Left ventricle myocardium inferior (tissue), 1 donor: ENCODE measurements at places on chromosomes 3 and 15. TPM values are rescaled to one million over a fixed set of nuclear protein-coding genes. Genes with fewer than 3 reads are reported as not detected.

The MME gene
- 2.8 TPM for total RNA-seq

The FBXO40 gene
- 245 TPM for total RNA-seq

The ZIC4 gene
- total RNA-seq = not detected

The CCDC54 gene
- total RNA-seq = not detected

The TM6SF1 gene
- total RNA-seq = 4.7 TPM

The CRABP1 gene
- total RNA-seq = not detected

The SERPINI2 gene
- 0.41 TPM for total RNA-seq

The PLD1 gene
- total RNA-seq = 59.5 TPM

The CD80 gene
- not detected for total RNA-seq

The RPL29 gene
- 621 TPM for total RNA-seq

The CACNA2D2 gene
- 2.3 TPM for total RNA-seq

The CDHR4 gene
- not detected for total RNA-seq
